Spinal cord (tissue), 10 donors: ENCODE measurements at places on chromosomes 4 and X. TPM values are rescaled to one million over a fixed set of nuclear protein-coding genes. Genes with fewer than 3 reads are reported as not detected.

- no peak for DNase-seq
Measured at GRCh38 chrX:69179380-69179911, 14.2 kb upstream of the PJA1 start.

DNA sequence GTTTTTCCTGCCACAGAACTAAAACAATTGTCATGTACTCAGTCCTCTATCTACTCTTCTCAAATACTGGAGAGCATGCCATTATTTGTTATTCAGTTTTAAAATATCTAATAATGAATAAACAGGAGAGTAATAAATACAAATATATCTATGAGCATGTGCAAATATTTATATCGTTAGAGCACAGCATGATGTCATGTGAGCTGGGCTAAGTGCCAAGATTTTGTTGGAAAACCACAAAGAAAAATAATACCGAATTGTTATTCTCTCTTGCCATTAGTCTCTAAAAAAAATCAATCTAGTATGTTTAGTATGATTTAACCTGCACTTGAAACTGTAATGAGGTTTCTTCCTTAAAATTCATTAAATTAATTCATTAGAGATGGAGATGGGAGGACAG lies 97.3 kb downstream of the DDX60 start:
- DNase-seq, result peak; percentile 4

DNA sequence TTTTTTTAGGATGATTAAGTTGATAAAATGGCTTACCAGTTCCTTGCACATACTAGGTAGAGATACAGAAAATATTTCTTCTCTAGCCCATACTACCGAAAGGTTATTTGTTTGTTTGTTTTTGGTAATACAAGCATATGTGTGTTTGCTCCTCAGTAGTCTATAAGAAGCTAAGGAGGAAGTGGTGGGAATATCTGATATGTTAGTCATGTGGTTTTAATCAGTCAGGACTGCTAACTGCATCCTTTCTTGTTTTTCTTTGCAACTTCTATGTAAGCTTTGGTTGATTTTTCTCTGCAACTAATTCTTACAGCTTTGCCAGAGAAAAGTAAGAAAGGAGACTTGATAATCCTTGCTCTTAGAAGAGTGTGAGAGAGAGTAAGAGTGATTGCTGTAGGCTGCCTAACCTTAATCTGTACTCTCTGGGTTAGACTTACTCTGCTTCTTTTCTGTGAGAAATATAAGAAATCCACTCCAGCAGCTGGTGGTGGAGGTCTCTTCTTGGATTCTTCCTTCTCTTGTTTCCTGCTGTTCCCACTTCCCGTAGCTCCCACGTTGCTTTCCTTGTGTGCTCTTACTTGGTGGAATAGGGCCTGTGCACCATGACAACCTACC lies 28.3 kb downstream of the SEPTIN11 start:
- DNase-seq, result no peak

DNA sequence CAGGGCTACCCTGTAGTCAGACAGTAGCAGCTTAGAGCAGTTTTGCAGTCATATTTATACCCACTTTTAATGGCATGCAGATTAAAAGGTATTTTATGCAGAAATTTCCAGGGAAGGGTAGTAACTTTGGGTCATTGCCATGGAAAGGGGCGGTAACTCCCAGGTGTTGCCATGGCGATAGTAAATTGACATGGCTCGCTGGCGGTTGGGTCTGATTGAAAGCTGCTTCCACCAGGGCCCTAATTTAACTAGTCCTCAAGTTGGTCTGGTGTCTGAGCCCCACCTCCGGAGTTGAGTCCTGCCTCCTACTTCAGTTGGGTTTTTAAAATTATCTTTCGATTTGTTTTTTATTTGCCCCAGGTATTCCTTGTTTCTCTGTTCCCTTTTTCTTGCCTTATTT lies 70.1 kb downstream of the NAA11 start:
- no peak for DNase-seq

DNA sequence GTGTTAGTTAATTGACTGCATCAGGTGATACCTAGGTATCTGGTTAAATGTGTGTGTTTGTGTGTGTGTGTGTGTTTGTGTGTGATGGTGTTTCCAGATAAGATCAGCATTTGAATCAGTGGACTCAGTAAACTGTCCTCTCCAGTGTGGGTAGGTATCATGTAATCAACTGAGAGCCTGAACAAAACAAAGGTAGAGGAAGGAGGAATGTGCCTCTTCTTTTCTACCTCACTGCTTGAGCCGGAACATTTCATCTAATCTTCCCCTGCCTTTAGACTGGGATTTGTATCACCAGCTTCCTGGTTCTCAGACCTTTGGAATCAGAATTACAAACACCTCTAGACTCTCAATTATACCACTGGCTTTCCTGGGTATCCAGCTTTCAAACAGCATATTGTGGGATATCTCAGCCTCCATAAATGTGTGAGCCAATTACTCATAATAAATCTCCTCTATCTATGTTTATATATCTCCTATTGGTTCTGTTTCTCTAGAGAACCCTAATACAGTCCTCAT lies 120.5 kb downstream of the TBCK start:
- DNase-seq, result no peak

DNA sequence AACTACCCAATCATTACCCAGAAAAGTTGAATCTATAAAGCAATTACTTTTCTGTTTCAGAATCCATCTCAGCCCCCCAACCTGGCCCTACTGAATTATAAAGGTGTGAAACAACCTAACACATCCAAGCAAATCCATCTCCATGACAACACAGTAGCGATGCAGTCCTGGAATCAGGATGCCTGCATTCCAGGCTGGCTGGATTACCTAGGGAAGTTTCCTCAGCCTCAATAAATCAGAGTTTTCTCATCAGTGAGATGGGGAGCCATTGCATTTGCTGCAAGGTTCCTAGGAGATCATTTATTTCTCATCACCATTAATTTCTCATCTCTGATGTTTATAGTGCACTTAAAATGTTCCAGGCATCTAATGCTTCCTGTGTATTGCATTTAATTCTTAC lies 46.0 kb downstream of the LNX1 start:
- DNase-seq, result no peak

Gene SHROOM3
- polyA plus RNA-seq, result 17.2 TPM

Gene HS3ST1
- polyA plus RNA-seq, result 8.7 TPM

Gene MAGEB17
- polyA plus RNA-seq, result 0.30 TPM
